ENCODE measurements at places on chromosomes 5 and 9.
A peak's percentile ranks its signal among the peaks of the same experiment; 100 is the strongest.

- no peak for DNase-seq
These were observed 1.8 kb downstream of the FGF10 start for GRCh38 chr5:44387406-44387805.

GRCh38 chr5:59424515-59424914 lies 469.0 kb downstream of the PDE4D start:
- DNase-seq: no peak

DNA sequence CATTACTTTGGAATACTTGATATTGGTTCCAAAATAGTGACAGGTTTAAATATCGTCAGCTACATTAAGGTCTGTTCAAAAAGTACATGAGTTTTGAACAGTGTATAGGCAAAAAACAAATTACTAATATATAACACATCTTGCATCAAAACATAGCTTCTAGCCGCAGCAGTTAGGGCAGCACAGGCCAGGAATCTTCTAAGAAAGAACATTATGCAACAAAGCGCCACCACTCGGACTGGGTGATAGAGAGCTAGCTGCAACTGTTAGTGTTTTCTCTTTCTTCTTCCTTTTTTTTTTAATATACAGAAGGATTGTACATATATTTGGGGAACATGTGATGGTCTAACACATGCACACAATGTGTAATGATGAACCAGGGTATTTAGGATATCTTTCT lies 504.5 kb downstream of the NR2F1-AS1 start:
- no peak for DNase-seq

- DNase-seq: no peak
These were observed 754.7 kb upstream of the CTNND2 start for GRCh38 chr5:12658871-12659446.

- DNase-seq: no peak
These were observed 159.1 kb downstream of the DAB2IP start for GRCh38 chr9:121810489-121810888.

GRCh38 chr9:127418037-127418471 lies 6.1 kb upstream of the ZNF79 start:
- DNase-seq: no peak

DNA sequence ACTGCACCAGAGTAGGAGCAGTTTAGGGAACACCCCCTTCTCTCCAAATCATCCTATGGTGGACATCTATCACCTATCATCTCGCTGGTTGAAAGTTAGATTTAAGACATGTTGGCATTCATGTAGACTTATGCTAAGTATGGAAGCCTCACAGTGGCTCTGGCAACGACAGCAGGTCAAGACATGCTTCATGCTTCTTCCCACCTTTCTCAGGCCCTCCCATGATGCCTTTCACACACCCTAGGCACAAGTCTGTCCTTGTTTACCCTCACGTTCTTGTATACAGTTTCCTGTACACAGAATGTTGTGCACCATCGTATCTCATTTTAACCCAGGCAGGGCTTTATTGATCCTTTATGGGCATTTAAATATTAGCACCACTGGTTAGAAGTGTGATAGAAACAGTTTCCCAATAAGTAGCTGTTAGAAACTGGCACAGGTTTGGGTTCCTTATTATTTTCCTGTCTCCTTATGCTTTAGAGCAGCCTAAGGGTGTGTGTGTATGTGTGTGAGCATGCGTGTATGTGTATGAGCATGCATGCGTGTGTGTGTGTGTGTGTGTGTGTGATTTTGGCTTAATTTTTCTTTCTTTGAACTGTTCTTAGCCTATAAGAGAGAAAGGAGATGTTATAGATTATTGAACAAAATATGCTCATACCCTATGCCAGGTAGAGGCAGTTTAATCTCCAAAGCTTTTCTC lies 160.6 kb downstream of the NTRK2 start:
- DNase-seq: no peak

DNA sequence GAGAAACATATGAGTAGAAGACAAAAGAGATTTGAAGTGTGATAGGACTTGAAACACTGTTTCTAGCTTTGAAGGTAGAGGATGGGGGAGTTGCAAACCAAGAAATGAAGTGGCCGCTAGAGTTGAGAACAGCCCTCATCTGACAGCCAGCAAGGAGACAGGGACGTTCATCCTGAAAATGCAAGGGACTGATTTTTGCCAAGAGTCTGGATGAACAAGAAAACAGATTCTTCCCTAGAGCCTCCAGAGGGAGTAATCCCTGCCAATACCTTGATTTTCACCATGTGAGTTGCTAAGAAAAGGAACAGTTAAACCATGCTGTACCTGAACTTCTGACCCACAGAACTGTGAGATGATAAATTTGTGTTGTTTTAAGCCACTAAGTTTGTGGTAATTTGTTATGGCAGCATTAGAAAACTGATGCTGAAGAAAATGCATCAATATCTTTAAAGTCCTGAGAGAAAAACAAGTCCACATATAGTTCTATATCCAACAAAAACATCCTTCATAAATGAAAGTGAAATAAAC lies 154.0 kb upstream of the ADAMTSL1 start:
- no peak for DNase-seq

- no peak for DNase-seq
These were observed 19.9 kb downstream of the ABITRAM start for GRCh38 chr9:108953983-108954574.

DNA sequence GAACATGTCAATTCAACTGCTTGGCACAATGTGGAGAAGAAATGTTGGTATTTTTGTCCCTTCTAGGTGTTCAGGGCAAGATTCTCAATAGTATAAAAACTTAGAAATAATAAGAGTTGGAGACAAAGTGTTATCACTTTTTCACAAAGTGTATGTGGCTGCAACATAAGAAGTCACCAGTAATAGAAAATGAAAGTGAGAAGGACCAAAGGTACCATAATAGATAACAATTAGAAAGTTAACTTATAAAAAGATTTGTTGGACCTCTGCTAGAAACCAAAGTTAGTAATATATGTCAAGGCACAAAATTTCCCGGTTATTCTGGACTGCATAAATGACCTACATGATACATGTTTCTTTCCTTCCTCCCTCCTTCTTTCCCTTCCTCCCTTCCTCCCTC lies 1535.3 kb downstream of the EFNA5 start:
- no peak for DNase-seq

DNA sequence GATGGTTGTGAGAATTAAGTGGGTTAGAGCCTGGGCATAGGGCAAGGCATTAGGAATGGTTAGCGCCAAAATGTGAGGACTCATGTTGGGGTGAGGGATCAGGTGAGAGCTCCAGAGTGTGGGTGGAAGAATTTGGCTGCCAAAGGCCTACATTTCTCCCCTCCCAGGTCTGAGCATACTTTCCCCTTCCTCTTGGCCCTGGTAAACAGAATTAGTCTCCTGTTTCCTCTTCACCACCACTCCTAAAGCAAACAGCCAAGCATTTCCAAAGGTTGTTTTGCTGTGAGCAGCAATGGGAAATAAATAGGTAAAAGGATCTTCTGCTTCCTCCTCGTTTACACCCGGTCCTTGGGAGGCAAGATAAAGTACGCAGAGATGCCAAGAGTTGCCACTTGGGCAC lies 132.5 kb downstream of the ZSWIM6 start:
- no peak for DNase-seq

DNA sequence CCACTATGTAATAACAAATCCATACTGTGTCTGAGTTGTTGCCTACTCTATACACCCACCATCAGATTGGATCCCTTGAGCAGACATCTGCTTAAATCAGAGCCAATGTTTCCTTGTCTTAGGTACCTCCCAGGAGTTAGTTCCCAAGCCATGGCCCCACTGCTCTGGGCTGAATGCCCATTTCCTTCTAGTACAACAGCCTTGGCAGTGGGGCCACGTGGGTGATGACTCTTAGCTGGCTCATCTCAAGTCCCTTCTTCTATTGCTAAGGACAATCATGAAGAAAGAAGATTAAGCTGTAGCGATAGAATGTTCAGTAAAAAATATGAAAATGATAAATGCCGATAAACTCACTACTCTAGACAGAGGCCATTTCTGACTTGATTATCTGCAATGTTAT lies 16.6 kb downstream of the PTGR1 start:
- DNase-seq: no peak

- DNase-seq: no peak
These were observed 3.5 kb upstream of the F2RL2 start for GRCh38 chr5:76626738-76627137.

- DNase-seq: no peak
These were observed 976.4 kb upstream of the CDH9 start for GRCh38 chr5:28014779-28015178.

GRCh38 chr5:79844571-79844970 lies 146.5 kb downstream of the MTX3 start:
- DNase-seq: no peak

DNA sequence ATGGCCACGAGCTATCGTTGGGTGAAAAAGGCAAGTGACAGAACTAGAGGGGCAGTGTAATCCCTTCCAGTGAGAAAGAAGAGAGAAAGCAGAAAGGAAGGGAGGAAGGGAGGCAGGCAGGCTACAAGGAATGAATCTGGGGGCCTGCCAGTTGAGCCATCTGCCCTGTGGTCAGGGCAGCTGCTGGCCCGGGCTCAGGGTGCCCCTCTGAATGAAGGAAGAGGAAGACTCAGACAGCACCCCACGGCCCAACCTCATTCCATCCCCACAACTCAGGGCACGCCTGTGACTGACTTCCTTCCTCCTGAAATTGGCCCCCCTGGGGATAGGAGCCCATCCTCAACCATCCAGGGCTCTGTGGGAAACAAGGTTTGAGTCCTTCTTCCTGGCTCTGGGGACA lies 20.3 kb upstream of the FLT4 start:
- DNase-seq: no peak

DNA sequence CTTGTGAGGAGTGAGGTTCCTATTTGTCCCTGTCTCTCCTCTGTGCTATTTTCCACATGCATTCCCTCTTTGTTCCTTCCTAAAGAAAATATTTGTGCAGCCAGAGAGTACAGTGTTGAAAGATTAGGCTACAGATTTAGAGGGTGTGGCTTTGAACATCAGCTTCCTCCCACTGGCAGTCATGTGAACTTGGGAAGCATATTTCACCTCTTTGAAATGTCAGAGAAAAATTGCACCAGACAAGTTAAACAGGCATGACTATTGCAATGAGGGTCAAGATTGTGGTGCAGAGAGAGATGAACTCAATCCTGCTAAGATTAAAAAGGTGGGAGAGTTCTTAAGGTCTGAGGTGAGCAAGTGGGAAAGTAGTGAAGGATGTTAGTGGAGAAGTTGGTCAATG lies 641.0 kb downstream of the DNAH5 start:
- DNase-seq: no peak

- DNase-seq: no peak
These were observed 182.5 kb downstream of the EDIL3 start for GRCh38 chr5:84202136-84202535.

GRCh38 chr5:148465381-148466235 lies 81.8 kb downstream of the FBXO38 start:
- DNase-seq: no peak

DNA sequence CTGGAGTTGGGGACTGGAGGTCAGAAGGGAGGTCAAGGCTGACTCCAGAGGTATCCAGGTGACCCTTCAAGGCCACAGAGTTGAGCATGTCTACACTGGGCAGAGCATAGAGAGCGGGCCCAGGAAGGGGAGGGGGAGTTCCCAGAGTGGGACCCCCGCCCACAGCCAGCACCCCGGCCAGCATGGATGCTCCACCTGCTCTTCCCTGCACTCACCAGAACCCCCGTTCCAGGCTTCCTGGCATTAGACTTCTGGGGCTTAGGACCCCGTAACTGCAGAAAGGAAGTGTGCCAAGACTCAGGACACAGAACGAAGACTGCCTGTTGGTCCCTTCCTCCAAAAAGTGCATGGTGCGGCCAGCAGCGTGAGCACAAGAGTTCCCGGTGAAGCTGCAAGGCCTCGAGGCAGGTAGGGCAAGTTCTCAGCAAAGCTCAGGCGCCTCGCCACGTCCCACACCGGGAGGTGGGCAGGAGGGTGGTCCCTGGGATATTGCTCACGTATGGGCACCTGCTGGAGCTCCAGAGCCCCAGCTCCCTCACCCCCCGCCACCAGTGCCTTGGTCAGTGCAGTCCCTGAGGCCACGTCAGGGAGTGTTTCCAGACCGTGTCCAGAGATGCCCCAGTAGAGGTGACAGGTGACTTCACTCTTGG lies 13.8 kb downstream of the ABO start:
- DNase-seq: no peak

DNA sequence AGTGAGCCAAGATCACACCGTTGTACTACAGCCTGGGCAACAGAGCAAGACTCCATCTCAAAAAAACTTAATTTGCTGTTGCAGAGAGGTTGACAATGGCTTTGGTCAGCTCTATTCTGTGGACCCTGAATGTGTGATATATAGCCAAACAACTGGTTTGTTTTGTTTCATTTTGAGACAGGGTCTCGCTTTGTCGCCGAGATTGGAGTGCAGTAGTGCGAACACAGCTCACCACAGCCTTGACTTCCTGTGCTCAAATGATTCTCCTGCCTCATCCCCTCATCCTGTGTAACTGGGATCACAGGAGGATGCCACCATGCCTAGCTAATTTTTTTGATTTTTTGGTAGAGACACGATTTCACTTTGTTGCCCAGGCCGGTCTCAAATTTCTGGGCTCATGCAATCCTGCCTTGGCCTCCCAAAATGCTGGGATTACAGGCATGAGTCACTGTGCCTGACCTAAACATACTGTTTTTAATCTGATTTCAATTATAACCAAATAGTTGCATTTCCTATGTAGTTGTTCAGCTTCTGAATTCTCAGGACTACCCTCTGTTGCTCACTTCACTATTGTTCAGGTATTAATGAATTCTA lies 9.8 kb downstream of the RNF183 start:
- DNase-seq: no peak

DNA sequence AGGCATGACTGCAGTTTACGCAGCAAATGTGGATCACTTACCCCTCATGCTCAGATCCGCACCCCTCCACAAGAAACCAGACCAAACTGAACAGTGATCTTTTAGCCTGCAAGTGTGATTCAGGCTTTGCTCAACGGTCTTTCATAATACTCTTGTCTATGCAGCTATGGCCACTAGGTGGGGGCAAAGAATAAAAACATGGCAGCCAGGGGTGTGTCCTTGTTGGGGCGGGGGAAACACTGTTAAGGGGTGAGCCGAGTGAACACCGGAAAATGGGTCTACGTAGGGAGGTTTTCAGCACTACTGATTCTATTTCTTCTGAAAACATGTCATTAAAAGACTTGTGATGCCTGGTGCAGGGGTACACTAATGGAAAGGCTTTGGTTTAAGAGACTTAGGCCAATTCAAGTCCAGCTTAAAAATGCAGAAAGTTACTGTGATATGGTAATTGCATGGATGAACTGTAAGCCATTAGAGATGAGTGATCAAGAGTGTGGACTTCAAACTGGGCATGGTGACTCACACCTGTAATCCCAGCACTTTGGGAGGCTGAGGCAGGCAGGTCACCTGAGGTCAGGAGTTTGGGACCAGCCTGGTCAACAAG lies 49.9 kb upstream of the GPR151 start:
- peak; percentile 11 for DNase-seq

- DNase-seq: no peak
These were observed 59.7 kb upstream of the TRPC7 start for GRCh38 chr5:136424835-136425584.

GRCh38 chr5:156051972-156052371 lies 275.0 kb upstream of the SGCD start:
- no peak for DNase-seq

DNA sequence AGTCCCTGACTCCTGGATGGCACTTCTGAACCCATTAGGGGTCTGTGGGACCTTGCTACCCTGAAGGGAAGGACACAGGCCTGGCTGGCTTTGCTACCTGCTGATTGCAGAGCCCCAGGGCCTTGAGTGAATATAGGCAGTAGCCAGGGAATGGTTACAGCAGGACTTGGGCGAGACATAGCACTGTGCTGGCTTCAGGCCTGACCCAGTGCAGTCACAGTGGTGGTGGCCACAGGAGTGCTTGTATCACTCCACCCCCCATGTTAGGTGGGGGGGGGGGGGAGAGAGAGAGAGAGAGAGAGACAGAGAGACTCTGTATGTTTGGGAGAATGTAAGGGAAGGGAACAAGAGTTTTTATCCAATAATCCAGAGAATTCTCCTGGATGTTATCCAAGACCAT lies 439.3 kb upstream of the ZNF608 start:
- DNase-seq: no peak
